ENCODE measurements at places on chromosomes 7 and 10. TPM values are rescaled to one million over a fixed set of nuclear protein-coding genes. Genes with fewer than 3 reads are reported as not detected.

DNA sequence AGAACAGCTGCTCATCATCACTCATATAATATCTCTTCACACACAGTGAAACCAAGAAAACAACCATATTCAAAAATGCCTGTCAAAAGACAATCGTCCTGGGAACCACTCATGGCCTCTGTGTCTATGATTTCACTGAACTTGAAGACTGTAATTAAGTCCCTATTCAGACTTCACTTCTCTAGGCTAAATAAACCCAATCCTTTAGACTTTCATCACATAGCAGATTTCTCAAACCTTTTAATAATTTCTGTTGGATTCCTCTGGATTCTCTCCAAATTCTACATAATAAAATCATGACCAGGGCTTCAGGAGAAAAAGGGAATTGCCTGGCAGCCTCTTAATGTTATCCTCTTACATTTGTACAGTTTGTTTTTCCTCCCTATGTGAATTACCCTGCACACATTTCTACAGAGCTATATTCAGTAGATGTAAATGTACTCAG is 201.1 kb downstream of the LRRN3 start:
- DNase-seq: no peak

DNA sequence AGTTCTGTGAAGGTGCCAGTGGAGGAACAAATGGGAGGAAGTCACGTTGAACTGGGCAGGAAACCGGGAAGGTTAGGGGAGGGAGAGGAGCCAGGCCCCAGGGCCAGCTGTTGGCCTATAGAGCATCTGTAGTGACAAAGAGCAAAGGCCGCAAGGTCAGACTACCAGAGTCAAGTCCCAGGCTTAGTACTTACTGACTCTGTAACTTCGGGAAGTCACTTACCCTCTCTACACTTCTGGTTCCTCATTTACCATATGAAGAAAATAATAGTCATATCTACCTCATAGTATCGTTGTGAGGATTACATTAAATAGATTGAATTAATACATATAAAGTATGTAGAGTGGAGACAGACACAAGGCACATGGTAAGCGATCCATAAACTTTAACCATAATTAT is 101.8 kb upstream of the FZD1 start:
- no peak for DNase-seq

- DNase-seq: no peak
These were observed 23.4 kb upstream of the HK1 start for GRCh38 chr10:69254877-69255276.

- no peak for DNase-seq
These were observed 4.9 kb downstream of the GLUD1 start for GRCh38 chr10:87089746-87090145.

DNA sequence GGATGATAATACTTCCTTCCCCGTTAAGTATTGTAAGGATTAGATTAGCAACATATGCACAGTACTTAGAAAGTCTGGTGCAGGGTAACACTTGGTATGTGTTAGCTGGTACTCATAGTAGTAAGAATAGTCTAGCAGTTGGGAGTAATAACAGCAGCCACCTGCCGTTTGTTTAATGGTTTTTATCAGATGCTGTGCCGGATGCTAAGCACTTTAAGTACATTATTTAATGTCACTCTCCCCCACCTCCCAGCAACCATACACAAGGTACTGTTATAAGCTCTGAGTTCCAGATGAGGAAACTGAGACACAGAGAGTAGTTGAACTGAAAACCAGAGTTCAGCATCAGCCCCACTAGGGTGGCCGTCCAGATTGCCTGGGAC is 60.1 kb downstream of the ZMIZ1 start:
- DNase-seq: no peak

- DNase-seq: no peak
These were observed 118.8 kb downstream of the NRP1 start for GRCh38 chr10:33215635-33216034.

DNA sequence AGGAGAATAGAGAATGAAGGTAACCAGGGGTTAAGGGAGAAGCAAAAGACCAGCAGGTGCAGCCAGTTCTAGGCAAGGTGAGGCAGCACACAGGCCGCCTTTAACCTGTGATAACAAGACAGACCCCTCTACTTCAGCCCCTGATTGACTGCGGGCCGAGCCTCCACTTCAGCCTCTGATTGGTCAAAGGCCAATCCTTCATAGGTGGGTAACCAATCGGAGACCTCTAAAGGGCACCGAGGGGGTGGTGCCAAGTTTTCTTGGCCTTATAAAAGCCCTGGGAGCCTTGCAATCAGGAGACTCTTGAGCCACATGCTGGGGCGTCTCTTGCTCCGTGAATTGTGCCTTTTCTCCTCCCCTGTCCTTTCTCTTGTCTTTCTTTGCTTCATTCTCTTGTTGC is 98.8 kb downstream of the ELFN1 start:
- DNase-seq: no peak

- peak; percentile 50 for DNase-seq
These were observed 1288.5 kb downstream of the GATA3 start for GRCh38 chr10:9342885-9343570.

DNA sequence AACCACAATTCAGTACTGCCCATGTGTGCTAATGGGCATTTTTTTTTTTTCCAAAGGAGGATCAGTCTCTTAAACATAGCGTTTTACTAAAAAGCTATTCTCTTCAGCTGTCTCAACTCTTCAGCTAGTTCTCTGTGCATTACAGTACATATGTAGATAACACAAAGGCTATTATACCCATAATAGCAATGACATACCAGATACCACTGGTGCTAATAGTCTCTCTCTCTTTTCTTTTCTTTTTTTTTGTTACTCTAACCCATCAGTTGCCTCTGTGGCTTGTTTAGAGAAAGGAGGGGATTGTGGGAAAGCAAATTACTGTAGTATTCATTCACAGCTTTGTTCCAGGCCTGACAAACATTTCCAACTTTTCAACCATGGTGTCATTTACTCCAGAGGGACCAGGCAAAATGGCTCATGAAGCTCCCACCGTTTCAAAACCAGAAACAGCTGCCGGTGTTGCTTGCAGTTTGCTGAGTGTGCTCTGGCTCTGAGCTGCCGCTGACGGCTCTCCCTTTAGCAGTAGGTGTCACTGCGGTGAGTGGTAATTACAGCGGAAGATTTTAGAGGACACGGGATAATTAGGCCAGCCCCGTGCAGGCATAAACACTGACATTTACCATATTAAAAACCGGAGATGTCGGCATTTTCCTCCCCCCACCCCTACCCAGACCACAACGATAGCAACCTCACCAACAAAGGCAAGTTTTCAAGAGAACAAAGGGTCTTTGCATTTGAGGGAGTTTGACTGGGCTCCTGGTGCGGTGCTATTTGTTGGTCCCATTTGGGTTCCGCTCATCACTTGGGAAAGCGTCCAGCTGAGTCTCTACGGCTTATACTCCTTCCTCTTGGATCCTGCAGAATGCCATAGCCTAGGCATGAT is 1005.5 kb downstream of the KCNMA1 start:
- DNase-seq: no peak

GRCh38 chr10:29037348-29038113 is 251.3 kb upstream of the LYZL1 start:
- DNase-seq: no peak

Gene PRKAR2B
- 14.3 TPM for total RNA-seq

Gene CALML3
- total RNA-seq: not detected

Gene IDI2
- total RNA-seq: not detected

Gene H2BK1
- 2.5 TPM for total RNA-seq

Gene CHST15
- total RNA-seq: 1.9 TPM

Gene GIMAP1
- total RNA-seq: 11.1 TPM

Gene HHEX
- total RNA-seq: 20.3 TPM

Gene LEP
- not detected for total RNA-seq

Gene PRKAG2
- total RNA-seq: 42.6 TPM

Gene DGKI
- total RNA-seq: 0.53 TPM
